Stimulated activated CD4-positive, alpha-beta T cell treated with anti-CD3 and anti-CD28 coated beads, Interleukin-12 subunit alpha, Interleukin-12 subunit beta, amount 100 ng/mL, for 24 hours (primary cell): ENCODE measurements at places on chromosomes 7 and 10.

- no peak for DNase-seq
Measured at GRCh38 chr7:139623518-139623917, 100.0 kb downstream of the CLEC2L start.

DNA sequence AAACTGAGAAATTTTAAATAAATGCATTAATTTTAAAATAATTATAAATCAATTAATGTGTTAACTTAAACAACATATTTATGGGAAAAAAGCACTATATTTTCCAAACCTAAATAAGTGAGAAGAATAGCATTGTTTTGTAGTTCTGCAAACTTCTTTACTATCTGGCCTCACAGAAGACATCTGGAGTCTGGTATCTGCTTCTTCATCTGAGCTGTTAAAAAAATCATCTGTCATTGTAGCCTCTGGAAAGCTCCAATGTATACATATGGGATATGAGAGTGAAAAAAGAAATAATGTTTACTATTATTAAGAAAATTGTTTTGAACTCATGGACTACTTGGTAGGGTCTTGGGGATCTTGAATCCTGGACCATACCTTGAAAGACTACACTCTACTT, 32.2 kb downstream of the CTTNBP2 start:
- DNase-seq: no peak

GRCh38 chr7:70131817-70132216, 533.5 kb downstream of the AUTS2 start:
- no peak for DNase-seq

- peak; percentile 18 for DNase-seq
Measured at GRCh38 chr10:21494191-21495001, 31.1 kb downstream of the SKIDA1 start.
